ENCODE measurements at places on chromosomes 13 and 19.
A peak's percentile ranks its signal among the peaks of the same experiment; 100 is the strongest.

DNA sequence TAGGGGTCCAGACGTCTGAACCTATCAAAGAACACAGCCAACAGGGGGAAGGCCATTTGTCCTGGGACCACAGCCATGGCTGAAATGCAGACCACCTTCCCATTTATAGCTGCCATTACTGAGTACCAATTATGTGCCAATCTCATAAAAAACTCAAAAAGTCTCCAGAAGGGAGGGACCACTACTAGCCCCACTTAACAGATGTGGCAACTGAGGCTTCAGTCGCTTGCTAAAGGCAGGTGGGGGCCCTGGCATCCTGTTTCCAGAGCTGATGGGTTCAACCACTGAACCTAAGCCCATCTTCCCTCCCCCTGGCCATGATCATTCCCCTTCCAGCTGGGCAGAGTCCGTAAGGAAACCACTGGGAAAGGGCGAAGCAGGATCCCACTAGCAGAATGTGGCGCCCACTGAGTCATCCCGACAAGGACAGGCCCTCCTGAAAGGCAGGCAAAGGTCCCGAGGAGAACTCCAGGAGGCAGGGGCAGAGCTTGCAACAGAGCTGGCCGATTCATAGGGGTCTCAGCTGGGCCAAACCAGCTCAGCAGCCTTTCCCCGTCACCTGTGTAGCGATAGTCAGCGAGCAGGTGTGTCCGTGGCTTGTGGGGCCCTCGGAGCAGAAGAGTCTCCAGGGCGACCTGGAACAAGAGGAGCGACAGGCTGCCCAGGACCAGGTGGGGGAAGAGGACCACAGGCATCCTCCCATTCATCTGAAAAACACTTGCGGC lies 14.3 kb upstream of the NAPA start:
- DNase-seq: no peak

GRCh38 chr19:1560286-1560882 lies 7.7 kb downstream of the MEX3D start:
- DNase-seq: no peak

DNA sequence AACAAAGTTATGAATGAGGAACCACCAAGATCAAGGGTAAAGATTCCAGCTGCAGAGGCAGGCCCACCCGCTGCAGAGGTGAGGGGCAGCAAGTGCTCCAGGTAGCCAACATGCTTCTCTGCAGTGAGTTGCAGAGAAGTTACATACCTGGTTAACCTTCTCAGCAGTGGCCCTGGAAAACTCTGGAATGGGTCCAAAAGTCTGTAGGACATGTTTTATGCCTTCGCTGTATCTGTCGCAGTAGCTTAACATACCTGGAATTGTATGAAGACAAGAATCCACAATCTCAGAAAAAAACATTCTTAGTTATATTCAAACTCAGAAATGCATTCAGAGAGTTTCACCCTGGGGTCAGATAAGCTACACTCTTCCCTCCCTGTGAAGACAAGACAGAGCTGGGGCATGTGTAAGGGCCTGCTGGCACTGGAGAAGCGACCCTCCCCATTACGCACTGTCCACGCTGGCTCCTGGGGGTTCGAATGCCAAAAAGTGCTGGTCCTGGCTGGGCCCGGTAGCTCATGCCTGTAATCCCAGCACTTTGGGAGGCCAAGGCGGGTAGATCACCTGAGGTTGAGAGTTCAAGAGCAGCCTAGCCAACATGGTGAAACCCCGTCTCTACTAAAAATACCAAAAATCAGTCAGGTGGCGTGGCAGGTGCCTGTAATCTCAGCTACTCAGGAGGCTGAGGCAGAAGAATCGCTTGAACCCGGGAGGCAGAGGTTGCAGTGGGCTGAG lies 121.0 kb downstream of the CRYL1 start:
- no peak for DNase-seq

GRCh38 chr13:65468628-65469027 lies 1761.5 kb downstream of the PCDH9 start:
- DNase-seq: no peak

DNA sequence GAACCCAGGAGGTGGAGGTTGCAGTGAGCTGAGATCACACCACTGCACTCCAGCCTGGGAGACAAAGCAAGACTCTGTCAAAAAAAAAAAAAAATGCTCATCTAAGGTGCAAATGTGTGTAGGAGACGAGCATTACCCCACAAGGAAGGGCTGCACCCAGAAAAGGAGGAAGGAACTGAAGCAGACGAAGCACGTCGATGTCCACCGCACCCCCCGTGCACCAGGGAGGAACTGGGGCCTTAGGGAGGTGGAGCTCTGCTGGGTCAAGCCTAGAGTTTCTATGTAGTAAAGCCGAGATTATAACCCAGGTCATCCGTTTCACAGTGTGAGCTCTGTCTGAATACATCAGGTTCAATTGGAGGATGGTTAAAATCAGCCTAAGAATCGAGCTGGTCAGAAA lies 1.1 kb downstream of the VSTM1 start:
- DNase-seq: no peak

DNA sequence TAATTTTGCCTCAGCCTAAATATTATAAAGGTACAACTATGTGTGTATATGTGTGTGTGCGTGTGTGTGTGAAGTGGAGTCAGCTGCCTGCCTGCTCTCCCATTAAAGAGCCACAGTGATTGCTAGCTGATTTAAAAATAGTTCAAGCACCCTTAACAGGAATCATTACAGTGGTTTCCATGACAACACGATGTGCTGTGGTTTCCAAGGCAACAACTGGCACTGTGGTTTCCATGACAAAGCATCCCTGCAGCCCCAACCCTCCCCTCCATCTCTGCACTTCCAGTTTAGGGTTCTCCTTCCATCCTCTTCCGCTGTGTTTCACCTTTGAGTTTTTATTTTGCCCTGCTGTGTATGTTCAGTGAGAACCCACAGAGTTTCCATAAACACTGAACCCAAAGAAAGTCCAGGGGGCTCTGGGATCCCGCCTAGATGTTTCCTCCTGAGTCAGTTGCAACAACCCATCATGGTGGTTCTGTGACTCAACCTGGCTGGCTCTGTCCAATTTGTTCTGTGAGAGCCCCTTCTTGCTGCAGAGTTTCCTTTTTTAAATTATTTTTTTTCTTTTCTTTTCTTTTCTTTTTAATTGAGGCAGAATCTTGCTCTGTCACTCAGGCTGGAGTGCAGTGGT lies 7.1 kb upstream of the PNMA8A start:
- no peak for DNase-seq

DNA sequence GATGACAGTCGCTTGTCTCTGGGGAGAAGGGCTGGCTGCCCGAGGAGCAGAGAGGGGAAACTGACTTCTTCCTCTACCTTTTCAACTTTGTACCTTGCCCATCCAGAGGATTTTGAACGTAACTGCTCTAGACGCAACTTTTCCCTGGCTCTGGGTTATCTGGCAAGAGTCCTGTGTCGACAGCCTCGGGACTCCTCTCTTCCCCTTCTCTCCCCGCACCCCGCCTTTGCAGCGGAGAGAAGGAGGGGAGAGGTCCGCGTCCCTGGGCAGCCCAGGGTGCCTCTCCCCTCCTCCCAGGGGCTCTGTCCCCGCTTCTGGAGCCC lies 574 bp downstream of the SH3GL1 start:
- DNase-seq: no peak

GRCh38 chr13:60402022-60402421 lies 5.0 kb downstream of the TDRD3 start:
- no peak for DNase-seq

DNA sequence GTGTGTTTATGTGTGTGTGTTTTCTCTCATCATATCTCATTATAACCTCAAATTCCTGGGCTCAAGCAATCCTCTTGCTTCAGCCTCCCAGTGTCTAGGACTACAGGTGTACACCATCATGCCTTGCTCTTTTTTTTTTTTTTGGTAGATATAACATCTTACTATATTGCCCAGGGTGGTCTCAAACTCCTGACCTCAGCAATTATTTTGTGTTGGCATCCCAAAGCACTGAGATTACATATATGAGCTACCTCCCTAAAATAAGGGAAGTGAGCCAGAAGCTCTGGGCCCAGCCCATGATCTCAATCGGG lies 448 bp upstream of the ZNF543 start:
- DNase-seq: no peak

GRCh38 chr13:98881390-98881789 lies 96.5 kb downstream of the DOCK9 start:
- DNase-seq: no peak

DNA sequence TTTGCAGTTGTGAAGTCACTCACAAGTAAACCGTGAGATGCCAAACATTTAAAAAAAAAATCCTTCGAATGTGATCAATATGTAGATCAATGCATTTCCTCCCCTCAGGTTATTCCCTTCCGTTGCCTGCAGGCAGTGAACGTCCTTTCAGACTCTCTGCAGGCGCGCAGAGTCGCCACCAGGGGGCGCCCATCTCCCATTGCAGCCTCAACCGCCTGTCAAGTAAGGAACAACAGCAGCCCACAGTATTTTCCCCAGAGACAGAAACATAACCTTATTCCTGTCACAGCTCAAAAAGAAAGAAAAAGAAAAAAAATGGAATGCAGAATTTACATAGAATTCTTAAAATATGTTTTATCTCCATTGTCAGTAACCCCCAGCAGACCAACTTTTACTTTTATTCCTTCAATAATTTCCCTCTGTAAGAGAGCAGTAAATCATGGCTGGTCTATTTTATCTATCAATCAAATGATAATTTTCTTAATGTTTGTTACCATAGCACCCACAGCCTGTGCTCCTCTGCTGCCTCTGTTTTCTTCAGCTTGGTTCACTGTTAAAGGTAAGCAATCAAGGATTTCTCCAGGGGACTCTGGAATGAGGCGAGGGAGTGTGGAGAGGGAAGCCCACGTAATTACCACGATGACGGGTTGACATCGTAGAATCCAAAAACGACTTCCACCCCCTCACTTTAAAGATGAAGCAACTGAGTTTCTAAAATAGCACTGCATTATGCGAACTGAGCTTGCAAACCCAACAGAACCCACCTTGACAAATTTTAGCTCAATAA lies 637.6 kb upstream of the ARGLU1 start:
- peak; percentile 26 for DNase-seq

- no peak for DNase-seq
These were observed 8.7 kb downstream of the PRR12 start for GRCh38 chr19:49599378-49600295.

GRCh38 chr19:4217429-4218264 lies 11.7 kb upstream of the EBI3 start:
- DNase-seq: no peak

- no peak for DNase-seq
These were observed 5.3 kb downstream of the ABCA7 start for GRCh38 chr19:1045247-1045603.

- DNase-seq: no peak
These were observed 144.6 kb upstream of the UBL3 start for GRCh38 chr13:29994911-29995595.

DNA sequence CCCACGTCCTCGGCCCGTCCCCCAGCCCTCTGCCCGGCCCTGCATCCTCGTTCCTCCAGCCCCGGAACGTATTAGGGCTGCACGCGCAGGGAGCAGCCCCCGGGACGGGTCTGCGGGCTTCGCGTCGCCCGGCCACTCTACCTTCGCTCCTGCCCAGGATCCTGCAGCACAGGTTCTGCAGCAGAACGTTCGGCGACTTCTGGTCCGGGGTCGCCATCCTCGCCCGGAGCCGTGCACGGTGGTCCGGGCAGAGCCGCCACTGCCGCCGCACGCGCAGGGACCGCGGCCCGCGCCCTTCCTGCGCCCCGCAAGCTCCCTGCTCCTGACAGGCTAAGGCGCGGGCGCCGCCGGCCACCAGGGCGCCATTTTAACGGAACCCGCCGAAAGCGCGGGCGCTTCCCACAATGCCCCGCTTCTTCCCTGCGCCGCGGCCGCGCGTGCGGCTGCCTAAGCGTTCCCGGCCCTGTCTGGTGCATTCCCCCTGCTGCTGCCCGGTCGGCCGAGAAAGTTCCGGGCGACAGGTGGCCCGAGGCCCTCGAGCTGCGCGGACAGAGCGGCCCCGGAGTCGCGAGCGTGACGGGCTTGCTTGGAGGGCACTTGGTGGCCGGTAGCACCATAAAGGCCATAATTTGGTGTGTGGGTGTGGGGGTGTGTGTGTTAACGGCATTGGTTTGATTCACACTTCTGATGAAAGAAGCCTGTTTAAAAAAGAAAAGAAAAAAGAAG lies at the start of gene TUBGCP3:
Gene TUBGCP3, minus strand, starts transcription at position 390 of the 726 bp plus-strand sequence. Its CDS starts 173 bp downstream, at position 217.
- DNase-seq: peak; percentile 66

DNA sequence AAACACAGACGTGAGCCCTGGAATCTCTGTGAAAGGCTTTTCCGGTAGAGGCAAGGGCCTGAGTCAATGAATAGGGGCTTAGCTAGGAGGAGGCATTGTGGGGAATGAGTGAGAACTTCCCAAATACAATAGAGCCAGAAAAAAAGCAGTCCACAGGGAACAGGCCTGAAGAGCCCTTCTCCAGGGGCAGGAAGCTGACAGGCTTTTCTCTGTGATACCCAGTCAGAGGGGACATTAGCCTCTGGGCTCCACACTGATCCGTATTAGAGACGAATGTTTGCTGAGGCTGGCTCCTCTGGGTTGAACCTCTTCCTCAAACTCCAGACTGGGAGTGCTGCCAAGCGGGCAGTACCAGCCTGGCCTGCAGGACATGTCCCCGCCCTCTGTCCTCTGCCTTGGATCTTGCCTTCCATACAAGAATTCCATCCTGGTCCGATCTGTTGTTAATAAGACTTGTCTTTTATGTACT lies 2.3 kb downstream of the DHRS12 start:
- no peak for DNase-seq

DNA sequence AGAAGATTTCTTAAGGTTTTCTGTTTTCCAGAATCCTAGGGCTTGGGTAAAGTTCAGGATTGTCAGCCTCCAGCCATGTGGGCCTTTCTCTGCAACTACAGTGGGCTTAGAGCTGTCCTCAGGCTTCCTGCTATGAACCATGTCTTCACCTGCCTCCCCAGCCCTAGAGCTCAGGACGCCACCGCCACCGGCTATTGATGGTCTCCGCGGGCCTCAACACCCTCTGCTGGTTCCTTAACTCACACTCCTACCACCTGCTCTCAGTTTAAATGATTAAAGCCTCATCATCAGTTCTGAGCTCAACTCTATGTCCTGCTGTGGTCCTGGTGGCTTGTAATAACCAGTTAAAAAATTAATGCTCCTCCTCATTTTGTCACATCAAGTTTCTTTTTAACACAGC lies 221.0 kb downstream of the EFNB2 start:
- no peak for DNase-seq

DNA sequence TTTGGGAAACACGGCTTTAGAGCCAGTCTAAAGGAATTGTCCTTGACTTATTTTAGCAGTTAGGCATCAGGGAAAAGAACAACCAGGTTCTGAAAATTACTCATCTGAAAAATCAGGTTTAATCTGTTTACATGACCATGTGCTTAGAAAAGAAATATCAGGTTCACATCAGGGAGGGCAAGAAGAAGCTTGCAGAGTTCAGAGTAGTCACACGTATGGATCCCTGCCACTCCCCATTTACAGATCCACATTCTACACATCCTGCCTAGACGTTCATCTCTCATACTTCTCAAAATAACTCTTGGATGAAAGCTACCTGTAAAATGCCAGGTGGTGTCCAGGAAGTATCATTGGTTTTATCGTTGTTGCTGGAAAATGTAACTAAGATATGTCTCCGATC lies 14.0 kb upstream of the PHF11 start:
- DNase-seq: no peak

- no peak for DNase-seq
These were observed 20.0 kb upstream of the ZNF14 start for GRCh38 chr19:19752760-19753403.

DNA sequence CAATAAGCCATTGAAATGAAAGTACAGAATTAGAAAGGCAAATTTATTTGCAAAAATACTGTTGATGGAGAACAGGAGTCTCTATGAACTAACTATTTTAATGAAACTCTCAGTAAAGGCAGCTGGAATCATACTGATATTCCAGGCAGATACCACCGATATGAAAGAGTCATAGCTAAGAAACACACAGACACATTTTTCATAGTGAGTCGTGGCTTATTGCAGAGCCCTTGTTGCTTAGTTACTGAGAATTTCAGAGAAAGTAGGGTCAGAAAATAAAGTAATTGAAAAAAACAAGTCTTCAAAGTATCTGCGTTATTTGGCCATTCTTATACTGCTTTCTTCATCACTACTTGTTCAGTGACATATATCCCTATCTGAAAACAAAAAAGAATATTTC lies 1890.9 kb downstream of the PCDH9 start:
- no peak for DNase-seq

Data from activated T-helper 9 cell treated with anti-CD3 and anti-CD28 coated beads, Interleukin-2, amount 50 U/mL, for 16 hours (primary cell).